ENCODE measurements at places on chromosomes 7 and 10.

GRCh38 chr7:50502947-50503346, 52.8 kb upstream of the FIGNL1 start:
- DNase-seq: no peak

- DNase-seq: no peak
Measured at GRCh38 chr7:47932016-47932415, 16.2 kb downstream of the PKD1L1 start.

- no peak for DNase-seq
Measured at GRCh38 chr10:92575961-92576360, 2.1 kb upstream of the IDE start.

- DNase-seq: no peak
Measured at GRCh38 chr7:125247514-125248098, 318.0 kb upstream of the POT1 start.

- DNase-seq: no peak
Measured at GRCh38 chr10:34319197-34319846, 495.8 kb downstream of the PARD3 start.

DNA sequence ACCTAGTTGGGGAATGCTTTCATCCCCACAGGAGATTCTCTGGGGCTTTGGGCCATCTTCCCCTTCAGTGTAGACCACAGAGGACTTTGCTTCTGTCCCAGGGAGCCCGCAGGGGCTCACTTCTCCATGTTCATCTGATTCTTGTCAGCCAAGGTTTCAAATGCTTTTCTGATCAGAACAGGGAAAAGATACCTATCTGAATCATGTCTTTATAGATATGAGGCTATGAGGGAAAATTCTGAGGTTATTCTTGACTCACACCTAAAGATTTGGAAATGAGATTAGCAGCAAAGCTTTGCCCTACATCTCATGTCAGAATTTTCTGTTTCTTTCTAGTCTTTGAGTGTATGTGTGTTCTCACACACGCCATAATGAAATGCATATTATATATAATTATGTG, 53.3 kb downstream of the FIGNL1 start:
- DNase-seq: no peak

- DNase-seq: no peak
Measured at GRCh38 chr10:19469521-19469920, 346.7 kb upstream of the PLXDC2 start.
